ENCODE measurements at places on chromosomes 7 and 10.

DNA sequence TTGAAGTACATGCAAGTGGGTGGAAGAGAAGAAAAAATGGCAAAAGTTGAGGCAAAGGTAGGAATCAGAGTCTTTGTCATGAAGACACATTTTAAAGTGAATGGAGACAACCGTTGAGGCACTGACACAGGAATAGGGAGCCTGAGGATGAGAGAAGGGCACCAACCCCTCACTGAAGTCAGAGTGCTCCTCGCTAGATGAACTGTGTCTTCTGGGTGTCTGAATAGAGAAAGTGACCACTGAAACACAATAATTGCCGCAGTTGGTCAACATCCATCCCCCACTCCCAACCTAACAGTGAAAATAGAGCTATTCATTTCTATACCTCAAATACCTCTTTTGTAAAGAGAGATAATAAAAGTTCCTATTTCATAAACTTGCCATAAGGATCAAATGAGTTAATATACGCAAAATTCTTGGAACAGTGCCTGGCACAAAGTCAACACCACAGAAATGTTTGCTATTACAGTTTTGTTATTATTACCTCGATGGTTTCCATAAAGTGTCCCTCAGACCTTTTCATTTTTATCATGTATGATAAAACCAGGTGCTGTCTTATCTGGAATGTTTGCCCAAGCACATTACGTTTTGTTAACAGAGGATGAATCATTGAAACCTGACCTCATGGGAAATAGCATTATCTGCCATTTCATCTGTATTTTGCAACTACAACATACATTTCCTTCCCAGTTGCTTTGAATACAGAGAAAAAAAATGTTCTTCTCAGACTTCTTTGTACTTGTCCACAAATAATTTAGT, 61.8 kb upstream of the SP4 start:
- DNase-seq = no peak

DNA sequence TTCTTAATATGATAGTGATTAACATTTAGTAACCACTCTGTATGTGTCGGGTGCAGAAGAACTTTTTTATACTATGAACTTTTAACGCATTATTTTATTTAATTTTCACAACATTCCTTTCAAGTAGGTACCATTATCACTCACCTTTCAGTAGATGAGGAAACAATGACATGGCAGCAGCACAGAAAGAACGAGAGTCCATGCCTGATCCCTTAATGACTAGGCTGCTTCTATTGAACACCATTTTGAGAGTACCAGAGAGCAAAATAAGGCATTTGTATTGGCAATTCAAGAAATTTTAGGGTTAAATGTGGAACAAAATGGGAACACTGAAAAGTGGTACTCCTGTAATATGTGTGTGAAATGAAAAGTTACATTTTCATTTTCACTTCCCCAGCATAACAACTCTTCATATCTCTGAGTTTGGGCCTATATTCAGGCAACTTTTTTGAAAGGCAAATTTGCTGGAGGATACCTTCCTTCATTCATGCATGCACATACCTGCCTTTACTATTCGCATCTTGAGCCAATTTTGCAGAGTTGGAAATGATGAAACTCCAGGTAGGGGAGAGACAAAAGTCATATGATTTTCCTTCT, 12.8 kb downstream of the LRRN3 start:
- DNase-seq = no peak

DNA sequence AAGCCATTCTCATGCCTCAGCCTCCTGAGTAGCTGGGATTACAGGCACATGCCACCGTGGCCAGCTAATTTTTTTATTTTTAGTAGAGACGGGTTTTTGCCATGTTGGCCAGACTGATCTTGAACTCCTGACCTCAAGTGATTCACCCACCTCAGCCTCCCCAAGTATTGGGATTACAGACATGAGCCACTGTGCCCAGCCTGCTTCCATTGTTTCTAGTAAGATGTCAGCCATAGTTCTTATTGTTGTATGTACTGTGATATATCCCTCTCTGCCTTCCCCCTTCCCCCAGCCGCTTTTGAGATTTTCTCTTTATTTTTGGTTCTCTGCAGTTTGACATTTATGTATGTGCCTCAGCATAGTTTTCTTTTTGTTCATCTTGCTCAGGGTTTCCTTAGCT, 87.9 kb upstream of the KLF14 start:
- DNase-seq = no peak

GRCh38 chr10:34880817-34881216, 65.7 kb upstream of the PARD3 start:
- no peak for DNase-seq
